Activated CD4-positive, alpha-beta T cell treated with anti-CD3 and anti-CD28 coated beads for 1 hour (primary cell): ENCODE measurements at places on chromosomes 12 and 14.

- no peak for DNase-seq
These were observed 108.5 kb downstream of the NRXN3 start for GRCh38 chr14:78278464-78279250.

GRCh38 chr14:71136386-71137060, 229.3 kb downstream of the PCNX1 start:
- DNase-seq, result no peak

- DNase-seq, result no peak
These were observed 31.8 kb downstream of the MAX start for GRCh38 chr14:65070471-65070976.

DNA sequence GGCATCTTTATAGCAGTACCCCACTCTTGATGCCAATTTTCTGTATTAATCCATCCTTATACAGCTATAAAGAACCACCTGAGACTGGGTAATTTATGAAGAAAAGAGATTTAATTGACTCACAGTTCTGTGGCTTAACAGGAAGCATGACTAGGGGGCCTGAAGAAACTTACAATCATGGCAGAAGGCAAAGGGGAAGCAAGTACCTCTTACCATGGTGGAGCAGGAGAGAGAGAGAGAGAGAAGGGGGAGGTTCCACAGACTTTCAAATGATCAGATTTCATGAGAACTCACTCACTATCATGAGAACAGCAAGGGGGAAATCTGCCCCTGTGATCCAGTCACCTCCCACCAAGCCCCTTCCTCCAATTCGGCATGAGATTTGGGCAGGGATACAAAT, 84.4 kb downstream of the SLC24A4 start:
- no peak for DNase-seq

DNA sequence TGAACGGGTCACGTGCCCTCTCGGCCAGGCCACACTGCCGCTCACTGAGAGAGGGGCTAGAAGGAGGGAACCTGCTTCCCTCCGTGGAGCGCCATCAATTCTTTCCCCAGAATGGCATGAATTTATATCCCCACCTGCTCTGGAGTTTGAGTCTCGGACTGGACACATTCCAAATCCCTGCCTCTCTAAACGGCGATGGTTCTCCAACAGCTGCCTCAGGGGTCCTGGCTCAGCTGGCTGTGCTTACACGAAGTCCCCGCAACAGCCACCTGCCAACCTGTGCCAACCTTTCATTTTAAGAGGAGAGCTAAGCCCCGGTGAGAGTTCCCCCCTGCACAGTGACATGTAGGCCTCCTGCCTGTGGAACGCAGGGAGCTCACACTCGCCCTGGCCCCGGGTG, 73.2 kb downstream of the RIMBP2 start:
- DNase-seq, result no peak

DNA sequence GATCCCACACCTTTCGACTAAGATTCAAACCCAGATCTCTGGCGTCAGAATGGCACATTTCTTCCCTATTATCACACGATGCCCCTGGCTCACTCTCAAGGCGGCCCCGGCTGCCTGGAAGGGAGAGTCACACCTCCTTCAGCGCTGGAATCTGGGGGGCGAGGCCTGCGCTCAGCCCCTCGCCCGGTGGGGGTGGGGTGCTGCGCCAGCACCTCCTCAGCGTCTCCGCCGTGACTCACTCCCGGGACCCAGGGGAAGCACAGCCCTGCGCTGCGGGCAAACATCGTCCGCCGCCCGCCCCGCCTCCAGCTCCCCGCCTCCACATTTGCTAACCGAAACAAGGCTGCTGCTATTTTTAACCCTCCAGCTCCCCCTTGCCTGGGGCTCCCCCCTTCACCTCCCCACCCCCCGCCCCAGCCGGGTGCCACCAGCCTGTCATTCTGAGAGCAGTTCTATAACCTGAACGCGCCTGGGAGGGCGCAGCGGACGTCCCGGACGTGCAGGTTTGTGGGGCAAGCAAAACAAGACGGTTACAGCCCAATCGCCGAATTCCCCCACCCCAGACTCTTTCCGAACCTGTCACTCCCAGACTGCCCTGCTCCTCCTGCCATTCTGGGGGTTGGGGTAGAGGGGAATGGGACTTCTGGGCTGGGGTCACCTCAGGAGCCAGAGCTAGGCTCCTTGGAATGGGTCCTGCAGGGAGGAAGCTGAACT, 6.7 kb downstream of the HDAC7 start:
- DNase-seq, result peak; percentile 89

GRCh38 chr14:104930526-104931303, 6.0 kb downstream of the PLD4 start:
- no peak for DNase-seq

- DNase-seq, result no peak
These were observed 43.6 kb upstream of the APPL2 start for GRCh38 chr12:105279460-105280056.

DNA sequence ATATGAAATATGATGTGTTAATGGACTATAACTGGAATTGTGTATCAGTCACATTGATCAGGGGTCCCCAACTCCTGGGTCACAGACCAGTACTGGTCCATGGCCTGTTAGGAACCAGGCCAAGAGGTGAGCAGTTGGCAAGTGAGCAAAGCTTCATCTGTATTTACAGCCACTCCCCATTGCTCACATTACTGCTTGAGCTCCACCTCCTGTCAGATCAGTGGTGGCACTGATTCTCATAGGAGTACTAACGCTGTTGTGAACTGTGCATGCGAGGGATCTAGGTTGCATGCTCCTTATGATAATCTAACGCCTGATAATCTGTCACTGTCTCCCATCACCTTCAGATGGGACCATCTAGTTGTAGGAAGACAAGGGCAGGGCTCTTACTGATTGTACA, 72.3 kb downstream of the CDK17 start:
- no peak for DNase-seq

- no peak for DNase-seq
These were observed 205.2 kb downstream of the KLHL28 start for GRCh38 chr14:44756554-44756953.

DNA sequence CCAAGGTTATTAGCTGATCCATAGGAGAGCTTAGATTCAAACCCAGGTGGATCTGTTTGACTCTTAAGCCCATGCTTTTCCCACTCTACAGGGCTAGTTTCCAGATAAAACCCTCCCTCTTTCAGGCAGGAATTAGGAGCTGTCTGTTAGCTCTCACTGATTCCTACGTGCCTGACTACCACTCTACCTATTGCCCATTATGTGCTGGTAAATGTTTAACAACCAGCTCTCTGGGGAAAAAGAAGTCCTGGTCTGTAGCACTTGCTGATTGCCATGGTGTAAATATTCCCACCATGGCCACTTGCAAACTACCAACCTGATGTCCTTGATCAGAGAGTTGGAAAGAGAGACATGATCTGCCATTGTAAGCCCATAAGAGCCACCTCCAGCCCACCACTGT, 65.5 kb upstream of the BDKRB2 start:
- no peak for DNase-seq

DNA sequence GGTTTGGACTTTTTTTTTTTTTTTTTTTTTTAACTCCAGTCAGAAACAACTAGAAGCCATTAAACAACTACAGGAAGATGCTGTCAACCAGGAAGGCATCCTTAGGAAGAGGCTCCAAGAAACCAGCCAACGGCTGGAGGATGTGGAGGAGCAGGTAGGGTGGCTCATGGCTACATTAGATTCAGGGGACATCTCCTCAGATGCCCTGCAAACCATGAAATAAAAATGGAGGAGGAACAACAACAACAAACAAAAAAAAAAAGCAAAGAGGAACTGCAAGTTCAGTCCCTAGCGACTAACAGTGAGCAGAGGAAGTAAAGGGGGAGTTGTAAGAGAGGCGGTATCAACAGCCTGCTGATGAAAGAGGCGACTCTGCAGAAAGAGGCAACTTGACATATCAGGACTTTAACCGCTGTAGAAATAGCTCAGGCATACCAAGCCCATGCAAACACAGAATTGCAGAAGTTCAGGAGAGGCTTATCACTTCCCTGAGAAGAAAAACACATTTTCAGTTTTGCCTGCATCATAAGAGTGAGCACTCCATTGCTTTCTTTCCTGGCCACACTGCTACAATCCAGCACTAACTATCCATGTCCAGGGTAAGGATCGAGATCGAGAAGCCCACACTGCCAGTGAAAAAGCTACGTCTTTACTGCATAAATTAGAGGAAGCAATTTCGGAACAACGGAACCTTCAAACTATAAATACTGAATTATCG, 103.5 kb upstream of the BCAT1 start:
- DNase-seq, result peak; percentile 33

DNA sequence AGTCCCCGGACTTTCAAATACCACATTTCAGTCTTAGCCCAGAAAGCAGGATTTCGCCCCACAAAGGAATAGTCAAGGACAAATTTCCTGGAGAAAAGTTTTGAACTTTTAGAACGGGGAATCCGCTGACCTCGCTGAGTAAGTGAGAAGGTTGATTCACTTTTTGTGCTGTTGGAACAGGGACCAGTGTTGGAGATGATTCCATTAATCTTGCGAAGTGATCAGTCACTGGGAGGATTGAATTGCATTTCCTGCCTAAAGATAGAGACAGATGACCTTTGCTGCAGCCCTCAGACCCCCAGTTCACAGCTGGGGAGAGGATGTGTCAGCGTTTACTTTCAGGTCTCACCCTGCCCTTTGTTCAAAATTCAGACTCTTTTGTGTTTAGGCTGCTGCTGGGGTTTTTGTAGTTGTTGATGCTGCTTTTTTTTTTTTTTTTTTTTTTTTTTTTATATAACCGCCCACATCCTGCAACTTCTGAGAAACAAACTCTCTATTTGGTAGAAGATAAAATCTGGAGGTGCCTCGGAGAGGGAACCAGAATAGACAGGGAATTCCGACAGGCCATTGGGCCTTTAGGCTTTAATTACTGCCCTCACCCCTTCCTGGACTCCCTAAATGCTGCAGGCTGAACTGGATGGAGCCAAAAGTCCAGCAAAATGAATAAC, 9.8 kb upstream of the KDM2B start:
- DNase-seq, result peak; percentile 33

DNA sequence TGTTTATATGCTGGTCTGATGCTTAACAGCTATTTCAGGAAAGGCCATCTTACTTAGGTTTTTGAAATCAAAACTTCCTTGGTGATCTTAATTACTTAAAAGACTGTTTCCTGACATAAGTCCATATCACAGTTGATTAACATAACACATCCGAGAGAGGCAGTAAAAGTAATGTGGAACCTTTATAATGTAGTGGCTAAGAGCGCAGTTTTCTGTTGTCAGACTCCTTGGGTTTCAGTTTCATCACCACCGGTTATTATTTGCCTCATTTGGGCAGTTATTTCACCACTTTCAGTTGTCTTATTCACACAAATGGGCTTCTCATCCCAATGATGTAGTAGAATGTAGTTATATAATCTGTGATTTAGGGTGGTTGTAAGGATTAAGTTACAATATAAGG, 30.9 kb downstream of the TBC1D15 start:
- DNase-seq, result no peak

DNA sequence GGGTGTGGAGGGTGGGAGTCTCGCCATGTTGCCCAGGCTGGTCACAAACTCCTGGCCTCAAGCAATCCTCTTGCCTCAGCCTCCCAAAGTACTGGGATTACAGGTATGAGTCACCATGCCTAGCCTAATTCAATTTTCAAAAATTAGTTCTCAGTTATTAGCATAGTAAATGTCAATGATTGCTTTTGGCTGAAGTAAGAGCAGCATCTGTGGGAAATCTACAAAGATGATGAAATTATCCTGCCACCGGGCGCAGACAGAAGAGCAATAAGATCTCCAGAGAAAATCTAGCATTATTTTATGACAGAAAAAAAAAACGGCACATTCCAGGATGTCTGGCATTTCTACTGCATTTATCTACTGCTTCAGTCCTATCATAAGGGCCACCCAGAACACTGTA, 97.9 kb upstream of the DAAM1 start:
- no peak for DNase-seq

DNA sequence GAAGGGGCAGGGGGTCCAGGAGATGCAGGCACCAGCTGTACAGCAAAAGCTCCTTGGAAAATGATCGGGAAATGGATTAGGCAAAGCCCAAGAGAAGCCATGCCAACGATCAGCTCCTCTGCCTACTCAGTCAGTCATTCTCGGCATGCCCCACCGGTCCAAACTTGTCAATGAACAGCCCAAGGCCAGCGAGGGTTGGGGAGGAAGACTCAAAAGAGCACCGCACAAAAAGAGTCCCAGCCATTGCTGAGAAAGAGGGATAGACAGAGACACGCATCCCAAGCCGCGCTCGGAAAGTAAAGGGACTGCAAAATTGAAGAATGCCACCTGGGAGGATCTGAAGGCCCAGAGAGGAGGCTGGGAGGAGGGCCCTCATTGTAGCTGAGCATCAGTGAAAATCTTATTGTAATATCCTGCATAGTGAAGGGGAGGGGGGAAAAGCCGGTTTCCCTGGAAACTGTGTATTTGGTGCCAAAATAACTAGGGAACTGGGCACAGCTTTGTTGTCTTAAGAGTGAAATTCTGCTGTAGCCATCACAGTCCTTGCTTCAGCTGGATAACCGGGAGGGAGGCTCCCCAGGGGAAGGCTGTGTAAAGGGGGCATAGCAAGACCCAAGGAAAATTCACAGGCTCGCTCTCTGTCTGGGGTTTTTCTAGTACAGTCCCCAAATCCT, 4.7 kb downstream of the KDM2B start:
- DNase-seq, result no peak

- DNase-seq, result no peak
These were observed 2.8 kb downstream of the PCBP2 start for GRCh38 chr12:53454707-53455106.

DNA sequence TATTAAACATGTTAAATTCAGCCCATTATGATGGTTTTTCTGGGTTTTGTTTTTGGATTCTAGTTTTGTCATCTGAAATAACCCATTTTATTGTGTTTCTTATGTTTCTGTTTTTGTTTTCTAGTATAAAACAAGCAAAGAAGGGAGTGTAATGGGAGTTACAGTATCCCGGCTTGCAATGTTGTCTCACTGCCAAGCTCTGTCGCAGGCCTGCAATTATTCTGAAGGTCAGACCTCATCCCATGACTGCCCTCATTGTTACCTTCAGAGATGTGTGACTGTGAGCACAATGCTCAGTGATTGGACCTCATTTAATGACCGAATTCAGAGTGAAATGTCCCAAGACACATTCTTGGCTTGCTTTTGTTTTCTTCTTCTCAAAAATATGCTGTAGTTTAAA, 73.0 kb upstream of the ATF1 start:
- no peak for DNase-seq

- no peak for DNase-seq
These were observed 250.9 kb downstream of the ADGRD1 start for GRCh38 chr12:131204416-131205274.

GRCh38 chr12:120955232-120955631, 23.1 kb upstream of the HNF1A start:
- DNase-seq, result no peak

- DNase-seq, result no peak
These were observed 2.1 kb upstream of the CD9 start for GRCh38 chr12:6198051-6198450.
